Subcutaneous adipose tissue (tissue), 4 donors: ENCODE measurements at places on chromosomes 13 and 19. TPM values are rescaled to one million over a fixed set of nuclear protein-coding genes. Genes with fewer than 3 reads are reported as not detected.

The LILRA6 gene
- 9.8 TPM for total RNA-seq

The ZNF823 gene
- total RNA-seq: 6.4 TPM

The ZNF835 gene
- total RNA-seq: 3.3 TPM

The DAND5 gene
- not detected for total RNA-seq

The CD177 gene
- total RNA-seq: 3.6 TPM

The RASL11A gene
- total RNA-seq: 53.0 TPM

The ZNF546 gene
- total RNA-seq: 3.1 TPM

The WDR88 gene
- not detected for total RNA-seq

The IGFL3 gene
- total RNA-seq: not detected

The PALM3 gene
- not detected for total RNA-seq
